ENCODE measurements at places on chromosomes 1 and 21. TPM values are rescaled to one million over a fixed set of nuclear protein-coding genes. Genes with fewer than 3 reads are reported as not detected.

- no peak for DNase-seq
Observed at GRCh38 chr1:93778457-93778856, 96.8 kb upstream of the BCAR3 start.

Gene KIF26B
- 0.42 TPM for polyA plus RNA-seq

Gene CYP4A11
- 0.87 TPM for polyA plus RNA-seq

- DNase-seq: no peak
Observed at GRCh38 chr1:163291461-163291860, 30.3 kb upstream of the NUF2 start.

- DNase-seq: no peak
Observed at GRCh38 chr1:24411963-24412362, 1.6 kb downstream of the STPG1 start.

Gene GPR157
- polyA plus RNA-seq: 2.6 TPM
